ENCODE measurements at places on chromosomes 12 and 14. TPM values are rescaled to one million over a fixed set of nuclear protein-coding genes. Genes with fewer than 3 reads are reported as not detected.

OR6C2 gene
- total RNA-seq = not detected

ATXN2 gene
- total RNA-seq = 84.3 TPM

GRCh38 chr14:104329793-104330192 lies 191.4 kb downstream of the KIF26A start:
- H3K27ac ChIP-seq = no peak overlapping the region
- peaks cover 4% of the 10 kb centered on the region for H3K27me3 ChIP-seq
- H3K36me3 ChIP-seq = no peaks in the 10 kb centered on the region
- no peaks in the 10 kb centered on the region for H3K4me1 ChIP-seq
- H3K4me3 ChIP-seq = no peak overlapping the region

- no peaks in the 10 kb centered on the region for H3K27me3 ChIP-seq
- H3K36me3 ChIP-seq = no peaks in the 10 kb centered on the region
- no peak for DNase-seq
- no peak overlapping the region for H3K4me3 ChIP-seq
- no peak overlapping the region for H3K27ac ChIP-seq
Observed at GRCh38 chr14:61774861-61775260, 12.6 kb downstream of the SNAPC1 start.

- no peak for DNase-seq
- no peaks in the 10 kb centered on the region for H3K27me3 ChIP-seq
- H3K27ac ChIP-seq = no peak overlapping the region
- H3K4me3 ChIP-seq = no peak overlapping the region
- H3K4me1 ChIP-seq = no peaks in the 10 kb centered on the region
- H3K36me3 ChIP-seq = no peaks in the 10 kb centered on the region
Observed at GRCh38 chr12:131421509-131422186, 289.2 kb upstream of the SFSWAP start.

- DNase-seq = no peak
- peaks cover 3% of the 10 kb centered on the region for H3K36me3 ChIP-seq
- H3K4me3 ChIP-seq = no peak overlapping the region
Observed at GRCh38 chr14:50786751-50787464, 44.1 kb downstream of the NIN start.

DNA sequence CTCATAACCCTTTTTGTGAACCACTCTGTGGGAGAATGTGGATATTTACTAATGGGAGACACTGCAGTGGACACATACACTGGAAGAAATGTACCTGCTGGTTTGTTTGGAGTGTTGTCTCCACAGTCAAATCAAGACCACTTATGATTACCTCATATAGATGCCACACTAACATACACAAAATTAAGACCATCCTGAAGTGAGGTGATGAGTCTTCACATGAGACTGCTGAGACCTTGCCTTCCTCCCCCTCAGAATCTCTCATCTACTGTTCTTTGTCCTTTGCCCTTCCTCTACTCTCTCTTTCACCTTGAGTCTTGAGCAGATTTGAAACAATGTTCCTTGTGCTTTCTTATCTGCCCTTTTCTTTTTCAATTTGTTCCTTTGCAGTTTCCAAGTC lies 4.3 kb downstream of the KRT6A start:
- H3K4me1 ChIP-seq = no peaks in the 10 kb centered on the region
- no peak overlapping the region for H3K4me3 ChIP-seq
- no peaks in the 10 kb centered on the region for H3K27me3 ChIP-seq
- no peak overlapping the region for H3K27ac ChIP-seq
- H3K36me3 ChIP-seq = no peaks in the 10 kb centered on the region

DNA sequence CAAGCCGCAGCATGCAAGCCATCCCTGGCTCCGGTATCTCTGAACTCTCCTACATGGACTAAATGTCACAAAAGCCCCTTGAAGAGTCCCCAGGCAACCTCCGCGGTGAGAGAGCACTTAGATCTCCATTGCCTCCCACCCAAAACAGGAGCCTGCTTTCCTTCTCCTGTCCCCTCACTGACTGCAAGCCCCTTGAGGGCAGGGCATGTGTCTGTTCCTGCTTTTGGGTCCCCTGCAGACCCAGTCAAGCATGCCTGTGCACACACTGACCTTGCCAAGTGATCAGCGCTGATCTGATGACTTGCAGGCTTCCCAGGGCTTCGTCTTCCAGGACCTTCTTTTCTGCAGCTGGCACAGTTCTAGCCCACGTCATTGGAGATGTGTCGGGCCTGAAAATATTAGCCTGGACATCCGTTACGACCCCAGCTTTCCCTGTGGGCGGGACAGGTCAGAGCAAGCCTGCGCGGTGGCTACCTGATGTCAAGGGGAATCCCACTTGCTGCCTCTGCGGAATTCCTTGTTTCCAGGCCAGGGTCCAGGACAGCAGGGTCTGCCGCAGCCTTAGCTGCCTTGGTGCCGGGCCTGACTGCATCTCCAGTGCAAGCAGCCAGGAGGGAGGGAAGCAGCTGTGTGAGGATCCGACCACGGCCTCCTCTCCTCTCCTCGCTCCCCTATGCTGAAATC lies 92.5 kb downstream of the FBXL14 start:
- H3K4me1 ChIP-seq = no peaks in the 10 kb centered on the region
- H3K4me3 ChIP-seq = no peak overlapping the region
- H3K36me3 ChIP-seq = no peaks in the 10 kb centered on the region
- H3K27ac ChIP-seq = no peak overlapping the region
- H3K27me3 ChIP-seq = no peaks in the 10 kb centered on the region
- DNase-seq = no peak

DNA sequence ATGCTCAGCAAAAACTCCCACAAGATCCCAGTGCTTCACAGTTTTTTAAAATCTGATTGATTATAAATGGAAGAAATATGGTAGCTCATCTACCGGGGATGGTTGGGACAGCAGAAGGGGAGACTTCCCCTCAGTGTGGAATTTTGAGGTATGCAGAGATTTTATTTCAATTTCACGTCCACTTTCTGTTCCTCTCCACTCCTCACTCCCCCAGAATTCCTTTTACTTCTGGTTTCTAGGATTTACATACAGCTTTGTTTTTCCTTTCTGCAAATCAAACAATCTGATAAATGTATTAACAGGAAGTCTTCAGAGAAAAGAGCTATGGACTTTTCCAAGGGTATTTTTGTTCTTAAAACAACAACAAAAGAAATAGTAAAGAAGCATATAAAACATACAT lies 181.5 kb upstream of the ARHGAP5 start:
- H3K4me1 ChIP-seq = no peaks in the 10 kb centered on the region
- no peak overlapping the region for H3K4me3 ChIP-seq
- H3K36me3 ChIP-seq = no peaks in the 10 kb centered on the region

DNA sequence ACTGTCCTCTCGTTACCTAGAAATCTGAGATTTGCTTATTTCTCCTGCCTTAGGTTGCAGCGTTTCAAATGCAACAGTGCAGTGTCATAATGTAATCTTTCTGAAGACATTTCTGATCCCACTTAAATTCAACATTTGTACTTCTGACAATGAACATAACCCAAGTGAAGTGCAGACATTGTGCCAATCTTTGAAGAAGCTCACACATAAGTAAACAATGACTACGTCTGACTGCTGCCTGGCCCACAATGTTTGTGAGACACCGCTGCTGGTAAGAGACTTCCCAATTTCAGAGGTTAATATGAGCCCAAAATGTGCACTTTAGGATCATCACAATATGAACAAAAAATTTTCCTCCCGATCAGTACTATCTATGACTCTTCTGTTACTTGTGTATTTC lies 84.6 kb upstream of the BCL2L14 start:
- no peak overlapping the region for H3K4me3 ChIP-seq
- H3K27ac ChIP-seq = no peak overlapping the region
- H3K36me3 ChIP-seq = no peaks in the 10 kb centered on the region
- H3K27me3 ChIP-seq = no peaks in the 10 kb centered on the region
- DNase-seq = no peak
- no peaks in the 10 kb centered on the region for H3K4me1 ChIP-seq

DNA sequence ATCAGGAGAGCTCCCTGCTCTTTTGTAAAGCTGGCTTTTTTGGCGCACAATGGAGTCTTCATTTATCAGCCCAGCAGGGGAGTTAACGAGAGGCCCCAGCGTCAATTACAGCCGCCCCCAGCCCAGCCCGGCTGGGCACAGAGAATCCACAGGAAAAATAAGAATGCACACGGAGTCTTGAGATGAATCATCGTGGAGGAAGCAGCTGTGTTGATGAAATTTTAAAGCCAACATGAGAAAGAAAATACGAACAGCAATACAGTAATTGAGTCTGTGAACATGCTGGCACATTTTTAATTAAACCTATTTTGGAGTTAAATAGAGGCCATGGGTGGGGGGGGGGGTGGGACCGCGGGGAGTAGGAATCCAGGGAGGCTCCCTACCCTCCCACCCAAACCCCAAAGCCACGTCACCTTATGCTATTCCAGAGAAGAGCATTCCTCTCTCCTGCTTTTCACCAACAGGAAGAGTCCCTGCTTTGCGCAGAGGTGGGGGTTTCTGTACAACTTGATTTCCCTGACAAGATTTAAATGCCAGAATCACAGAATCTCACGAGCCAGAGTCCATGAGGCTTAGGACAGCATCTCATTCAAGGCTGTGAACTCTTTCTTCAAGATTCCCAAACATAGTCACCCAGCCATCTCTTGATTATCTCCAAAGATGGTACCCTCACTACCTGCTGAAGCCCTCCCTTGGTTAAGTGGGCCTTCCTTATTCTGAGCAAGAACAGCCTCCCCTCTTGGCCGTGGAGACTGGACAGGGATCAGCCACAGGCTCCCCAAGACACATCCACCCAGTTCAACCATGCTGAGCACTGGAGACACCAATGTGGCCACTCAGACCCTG lies 50.3 kb downstream of the CCNK start:
- H3K4me1 ChIP-seq = peaks cover 8% of the 10 kb centered on the region
- no peak for DNase-seq
- H3K27me3 ChIP-seq = no peaks in the 10 kb centered on the region
- H3K36me3 ChIP-seq = no peaks in the 10 kb centered on the region
- no peak overlapping the region for H3K4me3 ChIP-seq

- no peak for DNase-seq
- H3K27ac ChIP-seq = no peak overlapping the region
- no peaks in the 10 kb centered on the region for H3K4me1 ChIP-seq
- no peaks in the 10 kb centered on the region for H3K36me3 ChIP-seq
- H3K4me3 ChIP-seq = no peak overlapping the region
Observed at GRCh38 chr12:28068467-28068866, 95.9 kb upstream of the PTHLH start.

GRCh38 chr12:77108707-77109106 lies 43.3 kb upstream of the E2F7 start:
- H3K27me3 ChIP-seq = no peaks in the 10 kb centered on the region
- no peak for DNase-seq
- H3K27ac ChIP-seq = no peak overlapping the region
- no peak overlapping the region for H3K4me3 ChIP-seq
- H3K36me3 ChIP-seq = no peaks in the 10 kb centered on the region

DNA sequence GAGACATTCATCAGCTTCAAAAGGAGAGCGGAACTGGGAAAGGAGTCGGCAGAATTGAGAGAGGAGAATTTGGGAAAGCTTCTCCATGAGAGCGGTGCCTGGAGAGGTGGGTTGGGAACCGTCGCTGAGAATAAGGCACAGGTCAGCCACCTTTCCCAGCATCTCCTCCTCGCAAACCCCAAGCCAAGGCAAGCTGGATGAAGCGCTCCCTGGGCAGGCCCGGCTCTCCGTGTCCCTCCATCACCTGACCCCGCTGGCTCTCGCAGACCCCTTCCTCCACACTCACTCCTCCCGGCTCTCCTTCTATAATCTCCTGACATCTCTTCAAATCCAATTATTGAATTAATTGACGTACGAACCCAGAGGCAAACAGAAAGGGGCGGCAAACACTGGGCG lies 18.9 kb upstream of the ATP5MC2 start:
- peaks cover 14% of the 10 kb centered on the region for H3K4me1 ChIP-seq
- H3K27me3 ChIP-seq = peaks cover 2% of the 10 kb centered on the region
- H3K36me3 ChIP-seq = no peaks in the 10 kb centered on the region
- no peak overlapping the region for H3K4me3 ChIP-seq
- no peak for DNase-seq
- no peak overlapping the region for H3K27ac ChIP-seq

DNA sequence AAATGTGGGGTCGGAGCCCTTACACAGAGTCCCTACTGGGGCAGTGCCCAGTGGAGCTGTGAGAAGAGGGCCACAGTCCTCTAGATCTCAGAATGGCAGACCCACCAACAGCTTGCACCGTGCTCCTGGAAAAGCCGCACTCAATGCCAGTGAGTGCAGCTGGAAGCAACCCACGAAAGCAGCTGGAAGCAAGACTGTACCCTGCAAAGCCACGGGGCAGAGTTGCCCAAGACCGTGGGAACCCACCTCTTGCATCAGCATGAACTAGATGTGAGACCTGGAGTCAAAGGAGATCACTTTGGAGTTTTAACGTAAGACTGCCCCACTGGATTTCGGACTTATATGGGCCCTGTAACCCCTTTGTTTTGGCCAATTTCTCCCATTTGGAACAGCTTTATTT lies 12.3 kb downstream of the GTF2A1 start:
- peaks cover 25% of the 10 kb centered on the region for H3K4me1 ChIP-seq
- no peak for DNase-seq
- H3K4me3 ChIP-seq = no peak overlapping the region
- H3K36me3 ChIP-seq = no peaks in the 10 kb centered on the region
- H3K27ac ChIP-seq = no peak overlapping the region
- H3K27me3 ChIP-seq = no peaks in the 10 kb centered on the region

DNA sequence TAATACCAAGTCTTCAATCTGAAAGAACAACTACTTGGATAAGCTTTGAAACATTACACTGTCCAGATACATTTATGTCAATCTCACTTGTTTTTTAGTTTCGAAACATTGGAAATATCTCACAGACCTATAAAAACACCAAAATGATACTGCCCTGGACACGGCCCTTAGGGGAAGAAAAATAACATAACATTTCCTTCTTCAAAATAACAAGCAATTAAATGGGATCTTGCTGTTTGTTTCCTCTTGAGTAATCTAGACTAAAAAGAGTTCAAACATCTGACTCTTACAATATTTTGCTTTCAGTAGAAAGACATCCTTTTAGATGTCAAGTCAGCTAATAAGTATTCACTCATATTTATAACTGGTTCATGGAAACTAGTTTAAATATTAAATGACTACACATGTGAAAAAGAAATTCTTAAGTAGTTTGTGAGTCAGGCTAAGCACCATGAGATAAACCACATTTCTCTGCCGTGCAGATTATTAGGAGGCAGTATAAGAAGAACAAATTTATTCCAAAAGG lies 87.5 kb downstream of the EPS8 start:
- peaks cover 57% of the 10 kb centered on the region for H3K4me1 ChIP-seq
- peak overlapping the region; percentile 27 for H3K27ac ChIP-seq
- H3K36me3 ChIP-seq = no peaks in the 10 kb centered on the region
- DNase-seq = no peak
- no peak overlapping the region for H3K4me3 ChIP-seq
- no peaks in the 10 kb centered on the region for H3K27me3 ChIP-seq

GRCh38 chr14:69988979-69989378 lies 109.8 kb downstream of the SMOC1 start:
- H3K27ac ChIP-seq = no peak overlapping the region
- DNase-seq = no peak
- H3K4me3 ChIP-seq = no peak overlapping the region
- no peaks in the 10 kb centered on the region for H3K4me1 ChIP-seq
- H3K36me3 ChIP-seq = no peaks in the 10 kb centered on the region
